ENCODE measurements at places on chromosomes 7 and 10.

DNA sequence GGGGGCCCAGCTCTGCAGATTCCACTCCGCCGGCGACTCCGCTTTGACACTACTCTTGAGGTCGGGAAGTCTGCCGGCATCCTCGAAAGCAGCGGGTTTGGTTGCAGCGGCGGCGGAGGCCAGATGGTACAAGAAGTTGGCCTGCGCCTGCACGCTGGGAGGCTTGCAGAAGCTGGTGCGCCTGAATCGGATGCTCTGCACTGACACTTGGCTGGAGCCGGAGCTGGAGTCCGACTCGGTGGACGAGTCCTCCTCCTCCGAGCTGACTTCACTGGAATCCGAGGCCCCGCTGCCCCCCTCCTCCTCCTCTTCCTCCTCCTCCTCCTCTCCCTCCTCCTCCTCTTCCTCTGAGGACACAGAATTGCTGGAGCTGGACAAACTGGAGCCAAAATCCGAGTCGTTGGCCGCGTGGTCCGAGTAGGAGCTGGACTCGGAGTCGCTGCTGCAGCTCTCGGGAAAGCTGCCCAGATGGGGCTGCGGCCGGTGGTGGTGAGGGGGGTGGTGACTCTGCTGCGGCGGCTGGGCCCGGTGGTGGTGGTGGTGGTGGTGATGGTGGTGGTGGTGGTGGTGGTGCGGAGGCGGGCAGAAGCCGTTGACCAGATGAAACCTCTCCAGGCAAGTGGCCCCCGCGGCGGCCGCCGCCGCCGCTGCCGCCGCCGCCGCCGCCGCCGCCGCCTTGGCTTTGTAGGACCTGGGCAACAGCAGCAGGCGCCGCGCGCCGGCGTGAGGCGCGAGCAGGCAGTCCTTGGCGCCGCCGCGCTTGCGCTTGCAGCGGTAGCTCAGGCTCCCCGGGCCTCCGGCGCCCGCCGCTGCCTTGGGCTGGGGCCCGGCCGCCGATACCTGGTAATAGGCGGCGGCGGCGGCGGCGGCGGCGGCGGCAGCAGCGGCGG, 9.0 kb downstream of the SKIDA1 start:
- DNase-seq = no peak

GRCh38 chr10:35391153-35391953, 55.0 kb downstream of the CCNY start:
- no peak for DNase-seq

DNA sequence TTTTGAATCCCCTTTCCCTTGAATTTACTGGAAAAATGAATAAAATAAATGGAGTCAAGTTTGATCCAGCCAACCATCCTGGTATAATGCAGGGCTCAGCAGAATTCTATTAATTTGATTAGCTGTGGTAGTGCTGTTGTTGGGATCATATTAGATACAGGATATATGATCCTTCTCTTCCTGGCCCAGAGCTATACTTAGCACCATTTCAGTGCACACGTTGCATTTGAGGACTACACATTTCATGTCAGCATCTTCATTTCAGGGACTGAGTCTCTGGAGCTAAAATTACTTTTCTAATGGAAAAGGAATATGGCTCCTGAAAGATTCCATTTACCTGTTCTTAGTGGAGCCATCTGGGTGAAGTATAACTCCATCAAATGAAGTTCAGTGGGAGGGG, 240.3 kb downstream of the BMPER start:
- no peak for DNase-seq

- DNase-seq = no peak
These were observed 115.0 kb downstream of the PLXDC2 start for GRCh38 chr10:19930936-19931893.

DNA sequence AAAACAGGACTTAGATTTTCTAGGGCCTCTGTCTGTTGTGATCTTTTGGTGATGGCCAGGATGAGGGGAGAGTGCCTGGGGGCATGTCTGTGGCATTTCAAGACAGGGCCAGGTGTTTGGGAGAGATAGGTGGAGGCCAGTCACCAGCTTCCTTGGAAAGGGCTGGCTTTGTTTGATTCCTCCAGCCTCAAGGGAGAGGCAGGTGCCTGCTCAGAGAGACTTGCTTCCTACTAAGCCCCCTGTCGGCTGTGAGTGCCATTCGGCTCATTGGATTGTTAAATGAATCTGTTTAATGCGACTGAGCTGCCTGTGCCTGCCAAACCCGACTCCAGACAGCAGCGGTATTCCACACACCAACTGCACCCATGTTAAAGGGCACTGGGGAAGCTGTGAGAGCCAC, 304.1 kb upstream of the COBL start:
- DNase-seq = no peak

All from activated CD4-positive, alpha-beta T cell treated with anti-CD3 and anti-CD28 coated beads, Interleukin-2, amount 50 U/mL, for 24 hours (primary cell).